Left renal pelvis (tissue), 4 donors: ENCODE measurements at places on chromosomes 5 and 9. TPM values are rescaled to one million over a fixed set of nuclear protein-coding genes. Genes with fewer than 3 reads are reported as not detected.

GRCh38 chr5:41312478-41313060, 99.2 kb upstream of the C6 start:
- no peak for DNase-seq

- no peak for DNase-seq
Observed at GRCh38 chr5:8505196-8505595, 636.2 kb downstream of the MTRR start.

DNA sequence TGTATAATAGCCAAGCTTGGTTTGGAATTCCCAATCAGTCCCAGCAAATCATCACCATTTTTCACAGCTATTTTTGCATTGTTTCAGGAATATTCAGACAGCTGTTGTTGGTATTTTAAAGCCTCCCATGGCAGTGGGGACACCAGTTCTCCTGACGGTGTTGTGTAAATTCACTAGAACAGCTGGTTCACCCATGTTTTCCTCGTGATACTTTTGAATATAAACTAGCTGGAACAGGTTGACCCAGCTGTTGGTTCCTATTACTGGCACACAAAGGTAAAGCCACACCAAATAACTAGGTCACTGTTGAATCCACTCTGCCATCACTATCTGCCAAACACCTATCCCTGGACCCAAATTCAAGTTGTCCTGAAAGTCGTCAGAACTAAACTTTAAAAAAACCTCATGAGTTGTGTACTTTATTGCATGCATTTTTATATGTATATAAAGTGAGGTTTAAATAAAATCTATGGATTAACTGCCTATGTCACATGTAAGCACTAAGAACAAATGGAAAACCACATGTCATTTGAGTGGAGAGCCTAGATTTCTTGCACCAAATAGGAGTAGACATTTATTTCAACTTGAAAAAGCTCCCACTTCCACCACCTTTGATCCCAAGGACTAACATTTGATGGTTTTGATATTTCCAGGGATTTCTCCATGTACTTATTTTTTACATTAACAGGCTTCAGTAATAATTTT, 121.9 kb upstream of the PIK3R1 start:
- DNase-seq = no peak

DNA sequence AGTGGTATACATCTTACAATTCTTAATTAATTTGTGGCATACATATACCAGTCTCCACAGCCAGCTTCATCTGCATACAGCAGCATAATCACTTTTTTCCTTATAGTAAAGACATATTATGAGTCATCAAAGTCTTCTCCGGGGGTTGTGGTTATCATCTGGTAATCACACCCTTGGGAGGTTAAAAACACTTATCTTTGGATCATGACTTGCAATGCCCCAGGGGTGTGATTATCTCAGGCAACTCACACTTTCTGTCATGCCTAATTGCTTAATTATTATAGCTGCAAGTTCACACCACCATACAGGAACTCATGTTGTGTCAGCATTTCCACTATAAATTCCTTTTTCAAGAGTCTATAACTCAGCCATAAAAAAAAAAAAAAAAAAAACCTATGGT, 218.4 kb downstream of the ANXA1 start:
- no peak for DNase-seq

GRCh38 chr9:91043811-91044175, 242.2 kb downstream of the SYK start:
- no peak for DNase-seq

DNA sequence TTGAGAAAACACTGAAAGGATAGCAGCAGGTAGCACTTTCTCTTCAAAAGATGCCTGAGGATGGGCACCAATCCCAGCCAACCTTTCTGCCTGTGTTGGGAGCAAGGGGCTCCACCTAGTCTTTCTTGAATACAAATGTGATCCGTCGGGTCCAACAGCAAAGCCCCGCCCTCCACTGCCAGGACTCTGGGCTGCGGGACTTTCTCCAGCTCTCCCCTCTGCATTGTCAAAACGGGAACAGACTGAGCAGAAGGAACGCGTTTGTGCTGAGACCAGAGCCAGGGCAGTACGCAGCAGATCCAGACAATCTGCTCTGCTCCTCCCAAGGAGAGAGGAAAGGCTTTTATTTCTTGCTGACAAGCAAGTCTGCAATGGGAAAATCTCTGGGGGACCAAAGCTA, 139.7 kb downstream of the SEC61B start:
- no peak for DNase-seq

DNA sequence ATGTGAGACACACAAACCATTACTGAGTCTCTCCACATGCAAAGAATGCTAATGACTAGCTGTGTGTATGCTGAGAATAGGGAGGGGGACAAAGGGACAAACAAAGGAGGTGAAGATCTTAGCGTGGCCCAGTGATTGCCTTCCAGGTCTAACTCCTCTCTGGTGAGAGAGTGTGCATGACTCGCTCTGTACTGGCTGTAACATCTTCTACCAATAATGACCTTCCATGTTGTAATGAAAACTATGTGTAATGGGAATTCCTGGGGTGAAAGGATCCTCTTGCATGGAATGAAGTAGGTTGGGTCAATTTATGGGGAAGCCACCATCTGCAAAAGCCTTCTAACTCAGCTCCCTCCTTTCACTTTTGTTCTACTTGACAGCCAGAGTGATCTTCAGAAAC, 24.4 kb upstream of the GPR151 start:
- DNase-seq = no peak

- DNase-seq = no peak
Observed at GRCh38 chr9:133340256-133340655, 4.3 kb upstream of the SURF6 start.

DNA sequence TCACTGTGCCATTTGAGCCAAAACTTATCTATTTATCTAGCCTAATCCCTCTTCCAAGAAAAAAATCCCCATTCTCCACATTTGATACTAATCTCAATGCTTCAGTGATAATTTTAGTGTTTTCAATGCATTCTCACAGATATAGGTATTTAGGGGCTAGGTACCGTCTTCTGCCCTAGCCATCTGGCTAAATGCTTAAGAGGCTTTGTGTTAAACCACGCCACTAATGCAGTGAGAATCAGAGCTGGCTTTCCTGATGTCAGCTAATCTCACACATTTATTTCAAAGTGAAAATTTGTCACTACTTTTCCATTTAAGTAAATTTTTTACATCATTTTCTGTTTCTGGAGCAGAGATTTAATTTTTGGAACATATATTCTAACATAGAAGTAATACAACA, 479.7 kb downstream of the MAN2A1 start:
- DNase-seq = no peak

- no peak for DNase-seq
Observed at GRCh38 chr5:81838307-81838906, 87.5 kb upstream of the SSBP2 start.

DNA sequence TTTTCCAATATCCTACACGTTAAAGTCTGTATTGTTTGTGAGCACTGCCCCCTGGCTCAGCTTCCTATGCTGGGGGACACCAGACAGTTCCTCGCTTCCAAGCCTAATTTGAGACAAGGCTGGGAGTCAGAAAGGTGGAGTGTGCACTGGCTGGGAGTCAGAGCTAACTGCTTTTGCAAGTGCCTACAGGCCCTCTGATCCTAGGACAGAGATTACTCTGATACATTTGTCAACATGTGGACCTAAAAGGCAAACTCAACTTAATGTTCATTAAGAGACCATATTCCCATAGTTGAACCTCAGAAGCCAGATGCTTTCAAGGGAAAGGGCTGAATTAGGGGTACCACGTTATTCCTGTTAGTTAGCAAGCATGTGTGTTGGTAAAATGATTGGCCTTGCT, 80.8 kb downstream of the NIPSNAP3B start:
- DNase-seq = no peak

- DNase-seq = no peak
Observed at GRCh38 chr9:96378187-96378586, 5.3 kb downstream of the SLC35D2 start.

- DNase-seq = no peak
Observed at GRCh38 chr5:174529925-174530681, 194.3 kb upstream of the MSX2 start.

- no peak for DNase-seq
Observed at GRCh38 chr5:68457285-68457684, 241.7 kb downstream of the PIK3R1 start.

GRCh38 chr9:131682261-131682660, 57.6 kb downstream of the RAPGEF1 start:
- no peak for DNase-seq

- no peak for DNase-seq
Observed at GRCh38 chr9:116027096-116027495, 126.5 kb upstream of the PAPPA start.

DNA sequence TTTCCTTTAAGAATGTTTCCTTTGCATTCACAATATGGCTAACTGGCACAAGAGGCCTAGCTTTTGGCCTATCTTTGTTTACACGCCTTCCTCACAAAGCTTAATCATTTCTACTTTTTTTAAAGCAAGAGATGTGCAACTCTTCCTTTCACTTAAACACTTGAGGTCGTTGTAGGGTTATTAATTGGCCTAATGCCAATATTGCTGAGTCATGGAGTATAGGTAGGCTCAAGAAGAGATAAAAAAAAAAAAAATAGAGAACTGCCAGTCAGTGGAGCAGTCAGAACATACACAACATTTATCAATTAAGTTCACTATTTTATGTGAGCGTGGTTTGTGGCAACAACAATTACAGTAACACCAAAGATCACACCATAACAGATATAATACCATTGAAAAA, 5.9 kb downstream of the FKBP15 start:
- DNase-seq = no peak

DNA sequence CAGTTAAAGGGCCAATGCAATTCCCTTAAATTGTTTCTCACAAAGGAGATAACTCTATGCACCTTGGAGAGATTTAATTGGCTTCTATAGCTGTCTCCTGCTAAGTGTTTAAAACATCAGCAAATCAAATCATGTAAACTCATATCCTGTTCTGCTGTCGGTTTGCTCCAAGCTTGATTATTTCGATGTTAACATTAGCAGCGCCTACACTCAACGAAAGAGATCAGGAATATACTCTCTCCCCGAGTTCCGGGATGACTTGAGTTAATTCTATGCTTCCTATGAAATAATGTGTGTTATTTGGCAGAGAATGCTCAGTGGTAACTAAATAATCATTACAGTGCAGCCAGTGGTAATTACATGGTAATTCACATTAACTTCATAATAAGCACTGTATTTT, 338.6 kb downstream of the EBF1 start:
- DNase-seq = no peak

GRCh38 chr5:50886657-50887345, 220.4 kb downstream of the PARP8 start:
- no peak for DNase-seq

DNA sequence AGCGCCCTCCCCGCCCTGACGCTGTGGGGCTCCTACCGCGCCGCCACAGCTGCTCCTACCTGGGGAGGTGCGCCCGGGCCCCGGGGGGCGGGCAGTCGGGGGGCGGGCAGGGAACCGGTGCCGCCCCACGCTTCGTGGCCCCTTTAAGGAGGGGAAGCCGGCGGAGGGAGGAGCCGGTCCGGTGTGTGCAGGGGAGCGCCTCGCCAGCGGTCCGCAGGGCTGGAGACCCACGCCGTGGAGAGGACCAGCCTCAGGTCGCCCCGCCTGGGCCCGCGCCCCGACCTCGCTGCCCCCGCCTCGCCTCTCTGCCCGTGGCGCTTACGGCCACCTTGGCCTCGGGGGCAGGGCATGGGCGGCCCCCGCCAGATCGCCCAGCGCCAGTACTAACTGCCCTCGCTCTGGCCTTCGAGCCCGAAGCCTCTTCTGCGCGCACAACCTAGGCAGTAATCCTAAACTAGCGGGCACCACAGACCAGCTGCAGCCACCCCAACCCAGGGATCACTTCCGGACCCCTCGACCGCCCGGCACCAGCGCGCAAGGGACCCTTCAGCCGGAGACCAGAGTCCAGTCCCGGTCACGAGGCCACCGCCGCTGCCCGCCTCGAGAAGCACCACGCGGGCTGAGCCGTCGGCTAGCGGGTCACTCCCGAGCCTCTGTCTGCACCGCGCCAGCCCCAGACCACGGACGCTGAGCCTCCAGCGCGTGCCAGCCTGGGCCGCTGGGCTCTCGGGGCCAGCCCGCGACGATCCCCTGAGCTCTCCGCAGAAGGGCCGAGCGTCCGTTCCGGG, at the start of gene FOXE1:
FOXE1 (plus strand) TSS at position 171 of the 788 bp plus-strand sequence. CDS start 689 bp downstream, outside the sequence.
- DNase-seq = no peak

DNA sequence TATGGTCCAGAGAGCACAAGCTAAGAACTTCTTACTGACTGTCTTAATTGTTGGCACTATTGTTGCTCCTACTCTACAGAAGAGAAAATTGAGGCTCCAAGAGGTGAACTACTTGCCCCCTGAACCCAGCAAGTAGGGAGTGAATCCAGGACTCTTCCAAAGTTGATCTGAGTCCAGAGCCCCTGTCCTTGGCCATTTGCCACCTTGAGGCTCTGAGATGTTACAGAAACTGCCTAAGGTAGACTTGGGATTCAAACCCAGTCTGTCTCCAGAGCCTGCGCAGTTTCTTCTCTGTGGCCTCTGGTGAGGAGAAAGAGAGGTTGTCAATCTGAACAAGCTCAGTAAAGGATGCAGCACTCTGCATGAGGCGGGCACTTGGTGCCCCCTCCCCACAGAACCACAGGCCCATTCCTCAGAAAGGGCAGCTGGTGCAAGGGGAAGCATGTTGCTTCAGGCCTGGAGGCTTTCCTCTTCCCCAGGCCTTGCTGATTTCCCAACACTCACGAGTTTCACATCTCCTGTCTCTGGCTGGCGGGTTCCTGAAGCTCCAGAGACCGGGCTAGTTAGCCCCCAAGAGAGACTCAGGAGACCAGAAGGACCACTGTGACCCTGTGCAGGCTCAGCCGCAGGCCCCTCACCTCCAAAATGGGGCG, 2.9 kb upstream of the LCP2 start:
- DNase-seq = no peak

DNA sequence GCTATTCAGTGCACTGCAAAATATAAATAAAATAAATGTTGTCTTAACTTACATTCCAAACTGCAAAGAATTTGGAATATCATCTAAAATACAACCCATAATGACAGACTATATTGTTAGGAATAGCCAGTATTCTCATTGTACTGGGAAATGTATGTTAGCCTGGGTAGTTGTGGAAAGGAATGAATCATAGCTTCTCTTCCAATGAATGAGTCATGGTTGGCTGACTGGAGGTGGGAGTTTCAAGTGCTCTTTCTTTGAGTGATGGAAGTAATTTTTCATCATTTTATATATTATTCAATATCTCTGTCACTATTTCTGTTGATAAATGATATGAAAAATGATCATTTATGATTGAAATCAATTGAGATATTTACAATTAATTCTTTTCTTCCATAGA, 158.6 kb upstream of the ARRDC3 start:
- DNase-seq = no peak

DNA sequence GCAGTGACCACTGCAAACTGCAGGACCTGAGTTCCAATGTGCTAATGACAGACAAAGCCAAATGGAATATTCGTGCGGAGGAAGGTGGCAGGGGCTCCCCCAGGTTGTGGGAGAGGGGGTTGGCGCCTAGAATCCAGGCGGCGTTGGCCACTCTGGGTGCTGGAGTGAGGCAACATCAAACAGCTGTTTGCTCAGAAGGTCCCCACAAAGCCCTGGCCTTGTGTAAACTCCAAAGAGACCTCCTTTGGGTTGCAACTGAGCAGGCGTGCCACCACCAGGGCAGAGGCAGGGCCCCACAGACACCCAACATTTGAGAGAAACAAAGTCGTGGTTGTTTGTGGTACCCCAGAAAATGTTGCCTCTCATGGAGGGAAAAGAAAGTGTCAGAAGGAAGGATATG, 14.5 kb downstream of the STKLD1 start:
- DNase-seq = no peak

The CER1 gene
- polyA plus RNA-seq = 0.98 TPM

The GADD45G gene
- 2.7 TPM for polyA plus RNA-seq

The SPINK4 gene
- polyA plus RNA-seq = not detected

The PDZD2 gene
- polyA plus RNA-seq = 18.2 TPM

The ECPAS gene
- polyA plus RNA-seq = 59.0 TPM

The RELL2 gene
- 0.57 TPM for polyA plus RNA-seq

The SPOCK1 gene
- 12.5 TPM for polyA plus RNA-seq

The FBP2 gene
- not detected for polyA plus RNA-seq

The CKS2 gene
- polyA plus RNA-seq = 108 TPM

The LURAP1L gene
- 23.1 TPM for polyA plus RNA-seq

The IFNK gene
- polyA plus RNA-seq = not detected
